ENCODE measurements at places on chromosomes 1 and 21.

GRCh38 chr1:89548122-89548857 lies 23.7 kb downstream of the LRRC8B start:
- DNase-seq: no peak

GRCh38 chr1:97805093-97805492 lies 115.7 kb downstream of the DPYD start:
- no peak for DNase-seq

GRCh38 chr21:40130476-40130875 lies 263.2 kb downstream of the PCP4 start:
- DNase-seq: no peak

DNA sequence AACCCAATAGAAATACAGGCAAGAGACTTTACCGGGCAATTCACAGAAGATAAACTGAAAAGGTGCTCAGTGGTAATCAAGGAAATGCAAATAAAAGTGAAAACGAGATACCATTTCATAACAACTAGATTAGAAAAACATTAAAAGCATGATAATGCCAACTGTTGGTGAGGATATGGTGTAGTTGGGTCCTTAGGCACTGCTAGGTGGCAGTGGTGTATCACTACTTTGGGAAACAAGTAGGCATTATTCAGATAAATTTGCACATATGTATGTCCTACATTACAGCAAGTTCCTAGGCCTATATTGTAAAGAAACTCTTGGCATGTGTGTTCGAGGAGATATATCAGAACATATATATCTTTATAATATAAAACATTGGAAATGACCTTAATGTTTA lies 31.0 kb downstream of the AZIN2 start:
- no peak for DNase-seq

DNA sequence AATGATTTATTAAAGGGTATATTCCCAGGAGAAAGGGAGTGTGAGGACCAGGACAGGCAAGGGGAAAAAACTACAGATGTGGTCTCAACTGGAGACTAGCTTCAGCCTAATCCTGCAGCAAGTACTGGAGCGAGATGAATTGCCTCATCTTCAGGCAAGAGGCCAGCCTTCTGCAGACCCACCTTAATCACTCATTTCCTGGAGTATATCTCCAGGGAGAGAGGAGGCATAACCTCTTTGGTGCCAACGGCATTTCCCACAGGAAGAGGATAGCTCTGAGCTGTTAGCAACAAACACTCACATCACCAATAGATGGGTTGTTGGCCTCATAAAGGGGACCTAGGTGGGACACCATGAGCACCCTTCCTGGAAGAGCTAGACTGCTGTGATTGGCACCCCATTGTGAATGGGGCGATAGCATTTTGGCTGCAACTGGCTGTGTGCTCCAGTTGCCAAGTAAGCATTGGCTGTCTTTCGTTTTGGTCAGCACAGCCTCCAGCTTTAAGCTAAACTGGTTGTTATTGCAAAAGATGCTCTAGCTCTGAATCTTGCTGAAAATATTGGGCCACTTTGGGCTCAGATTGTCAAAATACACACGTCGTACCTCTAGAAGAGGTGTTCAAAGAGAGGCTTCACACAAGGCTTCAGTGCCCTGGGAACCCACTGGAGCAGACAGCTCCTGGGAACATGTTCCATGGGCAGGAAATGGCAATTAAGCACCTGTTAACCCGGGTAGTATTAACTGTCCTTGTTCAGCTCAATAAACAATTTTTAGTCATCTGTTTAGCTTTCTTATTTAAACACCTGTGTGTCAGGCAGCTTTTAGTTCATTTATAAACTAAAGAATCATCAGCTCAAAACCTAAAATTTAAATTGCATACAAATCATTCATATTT lies 314.8 kb upstream of the C1orf87 start:
- no peak for DNase-seq

GRCh38 chr1:28860332-28861073 lies 48.5 kb downstream of the OPRD1 start:
- DNase-seq: no peak

- no peak for DNase-seq
These were observed 27.9 kb downstream of the UMODL1 start for GRCh38 chr21:42098957-42099505.

GRCh38 chr1:60488847-60489246 lies 415.3 kb upstream of the C1orf87 start:
- no peak for DNase-seq

- no peak for DNase-seq
These were observed 172.2 kb upstream of the RRP15 start for GRCh38 chr1:218112862-218113261.

GRCh38 chr21:30044447-30045064 lies 104.8 kb upstream of the GRIK1 start:
- DNase-seq: peak; percentile 4

GRCh38 chr1:187053876-187054275 lies 225.1 kb downstream of the PLA2G4A start:
- DNase-seq: no peak

GRCh38 chr1:45116820-45117219 lies 89.6 kb downstream of the ZSWIM5 start:
- no peak for DNase-seq

GRCh38 chr1:219085082-219085481 lies 88.6 kb upstream of the LYPLAL1 start:
- no peak for DNase-seq

DNA sequence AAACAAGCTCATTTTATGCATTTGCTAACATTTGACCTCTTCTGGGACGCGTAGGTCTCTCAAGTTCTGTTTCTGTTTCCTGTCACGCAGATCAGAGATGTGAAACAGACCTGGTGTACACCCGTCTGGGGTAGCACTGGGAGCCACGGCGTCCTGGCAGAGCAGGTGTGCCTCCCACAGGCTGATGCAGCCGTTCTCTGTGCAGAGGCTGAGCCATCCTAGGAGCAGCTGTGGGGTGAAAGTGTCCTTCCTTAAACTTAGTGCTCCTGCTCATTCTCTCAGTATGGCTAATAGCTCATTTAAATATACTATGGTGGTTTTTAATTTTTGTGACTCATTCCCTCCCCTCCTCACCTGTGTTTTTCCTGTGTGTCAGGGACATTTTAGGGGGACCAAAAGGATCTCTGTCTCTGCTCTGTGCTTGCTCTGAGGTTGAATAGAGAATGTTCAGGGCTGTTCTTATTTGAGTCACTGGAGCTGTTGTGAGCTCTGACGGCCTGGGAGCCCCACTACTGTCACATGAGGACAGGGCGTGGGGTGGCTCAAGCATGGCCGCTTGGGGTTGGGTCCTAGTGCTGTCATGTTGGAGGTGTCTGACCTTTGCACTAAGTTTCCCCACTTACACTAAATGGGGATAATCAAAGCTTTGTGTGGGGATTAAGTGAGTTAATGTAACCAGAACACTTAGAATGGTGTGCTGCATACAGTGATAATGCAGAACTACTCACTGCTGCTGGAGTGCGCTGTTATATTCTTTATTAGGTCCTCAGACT lies 43.0 kb downstream of the GALNT2 start:
- DNase-seq: no peak

GRCh38 chr1:234970401-234970730 lies 158.3 kb downstream of the TOMM20 start:
- DNase-seq: no peak

Measured in Ammon's horn (tissue), 1 donor.